ENCODE measurements at places on chromosomes 2 and 18.

DNA sequence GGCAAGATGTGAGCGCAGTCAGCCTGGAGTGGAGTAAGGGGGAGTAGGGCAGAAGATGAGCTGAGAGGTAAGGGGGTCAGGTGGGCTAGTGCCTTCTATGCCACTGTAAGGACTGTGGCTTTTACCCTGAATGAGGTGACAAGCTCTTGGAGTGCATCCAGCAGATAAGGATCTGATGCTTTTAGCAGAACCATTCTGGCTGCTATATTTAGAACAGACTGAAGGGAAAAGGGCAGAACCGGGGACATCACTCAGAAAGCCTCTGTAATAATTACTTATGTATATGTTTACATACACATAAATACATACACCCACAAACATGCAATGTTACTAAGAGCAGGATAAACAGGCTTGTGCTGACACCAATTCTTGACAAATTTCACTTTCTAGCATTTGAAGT, 124.8 kb downstream of the DTNB start:
- DNase-seq: no peak

DNA sequence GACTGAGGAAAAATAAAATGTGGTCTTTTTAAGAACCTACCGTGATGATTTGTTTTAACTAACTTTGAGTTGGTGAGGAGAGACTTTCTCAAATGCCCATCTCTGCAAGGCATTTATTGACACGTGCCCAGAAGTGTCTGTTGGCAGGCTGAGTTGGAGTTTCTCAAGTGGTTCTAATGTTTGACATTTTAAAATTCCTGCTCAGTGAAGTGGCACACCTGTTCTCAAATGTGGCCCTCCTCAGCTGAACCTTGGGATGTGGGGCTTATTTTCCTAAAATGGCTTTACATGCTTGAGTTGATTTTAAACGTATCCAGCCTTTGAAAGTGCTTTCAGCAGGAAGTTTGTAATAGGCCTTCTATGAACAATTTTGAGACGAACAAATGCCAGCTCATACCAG, 876 bp upstream of the CAVIN2 start:
- DNase-seq: no peak

GRCh38 chr18:58102875-58103274, 58.8 kb downstream of the NEDD4L start:
- DNase-seq: no peak

GRCh38 chr18:41466436-41467160, 488.4 kb upstream of the PIK3C3 start:
- DNase-seq: no peak

GRCh38 chr2:69208023-69208595, 178.9 kb downstream of the GFPT1 start:
- DNase-seq: no peak

DNA sequence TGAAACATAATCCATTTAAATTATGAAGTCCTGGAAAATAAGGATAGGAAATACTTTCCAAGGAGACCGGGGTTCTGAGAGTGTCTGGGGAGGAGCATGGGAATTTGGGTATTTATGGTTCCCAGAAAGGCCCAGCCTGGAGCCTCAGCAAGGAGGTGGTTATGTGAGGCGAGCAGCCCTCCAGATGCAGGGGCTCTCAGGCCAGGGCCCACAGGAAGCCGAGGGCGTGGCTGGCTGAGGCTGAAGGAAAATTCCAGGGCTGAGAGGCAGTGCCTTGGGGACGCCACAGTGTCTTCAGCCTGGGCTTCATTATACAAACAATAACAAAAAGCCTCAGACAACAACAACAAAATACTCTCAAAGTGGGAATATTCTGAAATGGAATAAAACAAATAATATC, 86.9 kb upstream of the SERPINE2 start:
- DNase-seq: no peak

DNA sequence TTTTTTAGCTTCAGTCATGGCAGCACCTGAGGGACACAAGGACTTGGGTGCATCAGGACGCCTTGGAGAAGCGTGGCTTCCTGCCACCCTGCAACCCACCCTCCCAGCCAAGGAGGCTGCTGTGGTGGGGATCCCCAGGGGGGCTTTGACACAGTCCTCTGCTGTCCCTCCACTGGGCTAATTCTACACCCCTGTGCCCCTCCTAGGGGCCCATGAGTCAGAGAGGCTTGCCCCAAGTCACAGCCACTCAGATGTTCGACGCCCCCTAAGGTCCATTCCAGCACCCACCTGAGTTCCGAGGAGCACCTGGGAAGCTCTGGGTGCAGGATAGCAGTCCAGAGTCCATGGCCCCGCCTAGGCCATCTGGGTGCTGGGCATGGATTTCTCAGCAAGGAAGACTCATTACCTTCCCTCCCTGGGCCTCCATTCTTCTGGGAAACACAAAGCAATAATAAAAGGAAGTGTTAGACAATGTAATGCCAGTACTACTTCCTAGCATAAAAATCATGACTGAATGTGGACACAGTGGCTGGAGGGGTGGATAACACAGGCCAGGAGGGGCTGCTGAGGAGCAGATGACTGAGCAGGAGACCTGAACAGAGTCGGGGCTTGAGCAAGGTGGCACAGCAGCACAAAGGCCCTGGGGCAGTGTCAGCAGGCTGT, 3.7 kb downstream of the ALPG start:
- no peak for DNase-seq

DNA sequence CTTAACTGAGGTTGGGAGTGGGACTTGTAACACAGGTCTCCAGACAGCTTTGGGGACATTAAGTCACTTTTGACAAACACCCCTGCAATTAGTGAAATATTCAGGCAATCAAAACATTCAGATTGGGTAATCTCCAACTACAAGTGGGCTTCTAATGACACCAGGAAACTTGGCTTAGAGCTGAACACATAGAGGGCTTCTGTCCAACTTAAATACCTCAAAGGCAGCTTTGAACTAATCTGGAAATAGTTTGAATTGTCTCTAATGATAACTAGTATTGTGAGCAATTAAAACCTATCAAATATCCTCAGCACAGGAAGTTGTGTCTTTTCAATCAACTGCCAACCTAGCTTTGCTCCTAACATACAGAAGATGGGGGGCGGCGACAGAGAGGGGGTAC, 5.1 kb upstream of the ASPRV1 start:
- DNase-seq: no peak

- no peak for DNase-seq
Measured at GRCh38 chr2:160427629-160428404, 65.8 kb downstream of the RBMS1 start.

GRCh38 chr2:55163941-55164390, 68.1 kb downstream of the CLHC1 start:
- no peak for DNase-seq

GRCh38 chr2:100286318-100286717, 36.0 kb downstream of the LONRF2 start:
- DNase-seq: no peak

DNA sequence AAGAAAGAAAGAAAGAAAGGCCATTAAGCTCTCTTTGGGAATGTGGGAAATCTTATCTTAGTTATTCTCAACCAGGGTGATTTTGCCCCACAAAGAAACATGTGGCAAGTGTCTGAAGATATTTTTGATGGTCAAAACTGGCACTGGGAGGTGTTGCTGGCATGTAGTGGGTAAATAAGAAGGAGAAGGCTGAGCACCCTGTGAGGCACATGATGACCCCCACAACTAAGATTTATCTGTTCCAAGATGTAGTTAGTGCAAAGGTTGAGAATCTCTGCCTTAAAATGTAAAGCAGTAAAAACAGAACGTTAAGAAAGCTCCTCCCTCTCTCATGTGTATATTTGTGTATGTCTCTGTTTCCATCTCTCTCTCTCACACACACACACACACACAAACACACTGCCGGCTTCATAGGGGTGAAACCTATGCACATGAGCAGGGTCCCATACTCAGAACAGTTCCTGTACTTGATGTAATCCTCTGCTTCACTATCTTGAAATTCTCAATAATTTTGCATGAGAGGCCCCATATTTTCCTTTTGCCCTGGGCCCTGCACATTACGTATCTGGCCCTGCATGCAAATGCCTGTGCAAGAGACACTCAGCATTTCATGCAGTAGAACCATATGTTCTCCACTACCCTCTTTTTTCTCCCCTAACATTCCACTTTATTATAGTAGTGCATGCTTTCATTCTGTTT, 94.3 kb downstream of the MREG start:
- DNase-seq: no peak

GRCh38 chr2:160432633-160433032, 61.0 kb downstream of the RBMS1 start:
- no peak for DNase-seq

GRCh38 chr2:100107440-100107839, 35.0 kb downstream of the AFF3 start:
- no peak for DNase-seq

GRCh38 chr2:182553483-182553882, 126.6 kb upstream of the PDE1A start:
- no peak for DNase-seq

DNA sequence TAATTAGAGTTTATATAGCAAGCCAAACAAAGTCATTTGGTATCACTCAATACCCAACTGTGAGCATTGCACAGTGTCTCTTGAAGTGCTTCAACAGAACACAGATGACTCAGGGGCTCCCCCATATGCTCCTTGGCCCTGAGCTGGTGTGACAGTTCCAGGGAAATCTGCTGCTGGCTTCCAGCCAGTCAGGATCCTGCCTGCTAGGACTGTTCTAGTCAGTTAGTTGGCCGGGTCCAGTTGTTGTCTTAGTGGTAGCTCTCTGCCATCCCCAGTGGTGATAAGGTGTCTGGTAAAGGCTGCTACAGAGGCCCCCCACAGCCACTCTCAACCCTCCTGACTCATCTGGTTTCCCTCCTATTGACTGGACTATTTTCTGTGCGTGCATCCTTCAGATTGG, 100.3 kb downstream of the IRS1 start:
- DNase-seq: no peak

DNA sequence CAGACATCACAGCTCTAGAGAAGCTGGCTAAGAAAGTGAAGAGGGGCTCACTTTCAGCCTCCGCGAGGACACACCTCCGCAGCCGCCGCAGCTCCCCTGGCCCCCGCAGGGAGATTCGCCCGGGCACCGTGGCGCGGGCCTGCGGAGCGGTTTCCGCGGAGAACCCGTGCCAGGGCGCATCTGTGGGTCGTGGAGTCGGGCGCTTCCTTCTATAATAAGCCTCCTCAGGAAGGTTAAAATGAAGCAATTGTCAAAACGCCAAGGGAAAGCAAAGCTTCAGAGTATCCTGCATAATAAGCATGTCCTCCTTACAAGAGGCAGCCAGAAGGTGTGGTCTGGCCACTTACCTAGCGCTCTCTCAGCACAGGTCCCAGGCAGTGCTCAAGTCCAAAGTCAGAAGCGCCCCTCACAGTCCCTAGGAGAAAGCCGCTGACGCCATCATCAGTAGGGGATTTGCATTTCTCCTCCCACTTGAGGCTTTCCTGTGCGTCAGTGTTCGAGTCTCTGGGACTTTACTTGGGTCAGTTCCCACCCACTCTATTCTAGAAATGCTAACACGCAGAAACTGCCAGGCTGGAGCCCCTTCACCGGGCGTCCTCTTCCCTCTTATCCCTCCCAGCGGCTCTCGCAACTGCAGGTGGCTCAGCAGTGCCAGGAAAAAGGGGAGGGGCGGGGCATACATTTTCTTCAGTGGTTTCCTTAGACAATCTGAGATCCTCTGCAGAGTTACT, at the start of gene STAT4:
TSS of gene STAT4 (minus strand) at position 395 of the 731 bp plus-strand sequence. CDS start 2,791 bp downstream, outside the sequence.
- peak; percentile 66 for DNase-seq

DNA sequence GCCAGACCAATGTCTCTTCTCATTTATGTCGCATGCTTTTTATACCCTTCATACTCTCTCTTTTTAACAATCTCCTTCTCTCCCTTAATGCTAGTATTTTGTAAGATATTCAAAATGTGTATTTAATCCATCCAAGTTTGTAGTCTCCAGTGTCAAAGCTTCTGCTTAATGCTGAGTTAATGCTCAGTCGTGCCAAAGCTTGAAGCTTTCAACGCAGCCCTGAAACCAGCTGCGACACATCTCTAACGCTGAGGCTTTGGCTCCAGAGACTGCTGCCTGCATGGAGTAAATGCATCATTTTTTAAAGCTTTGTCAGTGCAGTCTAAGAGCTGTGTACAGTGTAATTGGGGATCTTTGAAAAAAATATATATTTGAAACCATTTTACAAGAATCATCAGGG, 2108.8 kb upstream of the PIK3C3 start:
- no peak for DNase-seq

DNA sequence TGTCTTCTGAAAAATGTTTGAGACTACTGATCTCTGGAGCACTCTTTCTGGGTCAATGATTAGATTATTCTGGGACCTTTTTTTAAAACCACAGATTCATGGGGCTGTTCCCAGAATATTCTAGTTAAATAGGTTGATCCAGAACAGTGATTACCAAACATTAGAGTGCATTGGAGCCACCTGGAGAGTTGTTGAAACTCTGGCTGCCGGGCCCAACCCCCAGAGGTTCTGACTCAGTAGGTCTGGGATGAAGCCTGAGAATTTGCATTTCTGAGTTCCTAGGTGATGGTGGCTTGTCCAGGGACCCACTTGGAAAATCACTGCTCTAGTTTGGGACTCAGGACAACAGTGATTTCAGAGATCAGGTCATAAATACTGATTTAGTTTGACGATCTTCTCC, 197.3 kb downstream of the PTPRM start:
- no peak for DNase-seq

DNA sequence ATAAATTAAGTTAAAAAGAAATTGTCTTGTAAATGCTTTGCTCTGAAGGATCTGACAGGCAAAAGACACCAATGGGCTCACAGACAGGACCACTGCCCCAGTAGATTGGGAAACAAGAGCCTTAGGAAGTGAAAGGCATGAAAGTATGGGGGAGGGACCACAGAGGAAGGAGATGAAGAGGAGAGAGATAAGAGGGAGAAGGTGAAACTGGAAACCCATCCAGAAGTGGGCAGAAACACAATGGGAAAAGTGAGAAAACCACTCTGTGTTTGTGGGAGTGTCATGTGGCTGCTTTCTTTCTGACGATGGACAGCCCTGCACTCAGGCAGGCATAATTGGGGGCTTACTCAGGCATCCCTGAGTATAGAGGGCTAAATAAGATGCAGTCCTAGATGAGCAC, 101.5 kb upstream of the STON1 start:
- DNase-seq: no peak

DNA sequence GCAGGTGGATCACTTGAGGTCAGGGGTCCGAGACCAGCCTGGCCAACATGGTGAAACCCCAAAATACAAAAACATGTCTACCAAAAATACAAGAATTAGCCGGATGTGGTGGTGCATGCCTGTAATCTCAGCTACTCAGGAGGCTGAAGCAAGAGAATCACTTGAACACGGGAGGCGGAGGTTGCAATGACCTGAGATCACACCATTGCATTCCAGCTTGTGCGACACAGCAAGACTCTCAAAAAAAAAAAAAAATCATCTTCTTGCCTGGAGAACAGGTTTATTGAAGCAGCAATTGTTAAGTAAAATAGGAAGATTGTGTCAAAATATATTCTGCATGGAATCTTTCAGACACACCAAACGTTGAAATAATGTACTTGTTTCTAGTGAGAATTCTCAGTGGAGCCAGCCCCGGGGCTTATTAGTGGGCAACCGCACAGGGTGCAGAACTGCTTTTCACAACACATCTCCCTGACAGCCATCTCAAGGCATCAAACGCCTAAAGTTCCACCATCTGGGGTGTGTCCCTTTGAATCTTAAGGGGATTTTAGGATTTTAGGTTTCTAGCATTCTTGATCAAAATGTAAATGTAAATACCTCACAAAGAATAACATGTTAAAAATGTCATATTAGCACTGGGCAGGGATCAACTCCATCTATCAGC, 28.6 kb upstream of the PPP4R1 start:
- DNase-seq: no peak
